ENCODE measurements at places on chromosomes 4 and X.

DNA sequence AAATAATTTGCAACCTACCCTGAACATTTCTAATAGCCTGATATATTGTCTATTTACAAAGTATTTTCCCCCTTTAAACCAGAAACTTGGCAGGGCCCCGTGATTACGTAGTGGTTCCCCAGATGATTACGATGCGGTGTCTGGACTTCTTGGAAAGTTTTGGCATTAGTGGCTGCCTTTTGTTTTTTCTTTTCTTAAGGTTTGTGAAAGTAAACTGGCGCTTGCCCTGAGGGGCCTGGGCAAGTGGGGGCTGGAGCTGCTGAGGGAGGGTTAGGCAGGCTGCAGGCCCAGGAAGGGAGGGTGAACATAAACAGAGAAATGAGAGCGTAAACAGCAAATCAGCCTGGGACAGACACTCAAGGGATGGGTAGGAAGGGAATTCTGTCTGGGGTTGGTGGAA, 123.6 kb upstream of the MSX1 start:
- DNase-seq: no peak

- no peak for DNase-seq
Observed at GRCh38 chr4:79682801-79683530, 274.9 kb upstream of the GK2 start.

DNA sequence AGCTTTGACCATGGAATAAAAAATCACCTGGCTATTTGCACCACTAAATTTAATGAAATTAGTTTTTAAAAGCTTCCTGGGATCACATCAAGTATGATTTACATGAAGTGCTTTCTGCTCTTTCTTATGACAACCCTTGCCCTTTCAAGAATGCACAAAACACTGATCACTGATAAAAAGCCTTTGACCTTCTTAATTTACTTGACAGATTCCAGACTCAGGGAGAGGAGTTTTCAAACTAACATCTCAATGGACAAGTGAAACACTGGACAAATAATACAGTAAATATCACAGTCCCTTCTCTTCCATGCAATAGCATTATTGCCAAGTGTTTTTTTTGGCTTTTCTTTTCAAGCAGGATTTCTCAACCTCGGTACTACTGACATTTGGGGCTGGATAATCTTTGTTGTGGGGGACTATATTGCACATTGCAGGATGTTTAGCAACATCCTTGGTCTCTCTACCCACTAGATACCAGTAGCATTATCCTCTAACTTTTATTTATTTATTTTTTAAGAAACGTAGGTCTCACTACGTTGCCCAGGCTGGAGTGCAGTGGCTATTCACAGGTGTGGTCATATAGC, 86.3 kb downstream of the ZNF827 start:
- no peak for DNase-seq

- DNase-seq: no peak
Observed at GRCh38 chr4:1469607-1470392, 63.6 kb upstream of the NKX1-1 start.

DNA sequence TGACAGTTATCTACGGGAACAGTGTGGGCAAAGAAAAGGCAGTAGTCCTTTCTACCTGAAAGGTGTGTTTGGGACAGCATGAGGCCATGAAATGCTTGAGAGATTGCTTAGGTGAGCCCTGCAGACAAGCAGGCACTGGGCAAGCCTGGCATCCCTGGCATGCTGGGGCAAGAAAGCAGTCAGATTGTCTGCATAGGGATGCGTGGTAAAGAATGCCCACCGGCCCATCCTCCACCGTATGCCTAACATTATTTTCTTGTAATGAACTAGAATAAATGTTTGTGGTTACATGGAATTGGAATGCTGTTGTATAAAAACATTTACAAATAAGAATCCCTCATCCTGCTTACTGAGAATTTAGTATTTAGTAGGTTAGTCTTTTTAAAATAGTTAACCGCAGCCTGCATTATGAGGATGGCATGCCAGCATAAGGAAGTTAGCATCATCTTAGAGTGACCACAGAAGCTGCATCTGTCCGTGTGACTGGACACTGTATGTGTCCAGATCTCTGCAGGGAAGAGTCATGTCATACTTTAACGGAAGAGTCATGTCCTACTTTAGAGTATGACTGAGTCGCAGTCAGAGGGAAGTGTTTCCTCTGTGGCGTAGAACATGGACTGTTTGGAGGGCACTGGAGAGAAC, 18.9 kb downstream of the ZBTB49 start:
- no peak for DNase-seq

- no peak for DNase-seq
Observed at GRCh38 chrX:153909024-153909979, 4.8 kb downstream of the AVPR2 start.

DNA sequence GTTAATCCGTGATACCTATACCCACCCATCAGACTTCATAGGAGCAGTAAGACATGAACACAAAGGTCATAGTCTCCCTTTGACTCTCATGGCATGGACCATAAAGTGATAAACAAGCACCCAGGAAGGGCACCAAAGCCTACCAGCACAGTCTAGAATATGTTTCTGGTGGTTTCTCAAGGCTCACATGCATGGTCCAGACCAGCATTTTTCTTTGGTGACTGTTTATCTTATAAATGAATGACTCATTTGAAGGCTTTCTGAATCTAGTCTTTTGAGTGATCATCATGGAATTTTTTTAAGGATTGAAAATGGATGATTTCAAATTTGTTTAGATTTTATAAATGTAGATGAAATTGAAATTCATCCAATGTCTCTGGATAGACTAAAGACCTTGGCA, 32.0 kb upstream of the AMELX start:
- DNase-seq: no peak

DNA sequence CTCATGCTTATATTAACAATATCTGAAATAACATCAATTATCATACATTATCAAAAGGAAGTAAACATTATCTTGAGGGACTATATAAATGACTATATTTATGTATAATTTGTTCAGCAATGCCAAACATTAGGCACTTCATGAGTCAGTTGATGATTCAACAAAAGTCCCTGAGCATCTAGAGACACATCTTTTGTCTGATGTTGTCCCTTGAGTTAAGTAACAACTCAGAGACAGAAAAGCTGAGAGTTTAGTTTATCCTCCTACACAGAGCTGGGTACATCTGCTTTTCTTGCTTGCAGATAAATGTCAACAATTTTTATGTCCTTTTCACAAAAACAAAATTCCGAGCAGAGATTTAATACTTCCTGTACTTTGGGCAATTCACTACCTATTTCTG, 311.1 kb downstream of the INPP4B start:
- no peak for DNase-seq

- no peak for DNase-seq
Observed at GRCh38 chr4:185793716-185794115, 18.3 kb downstream of the SORBS2 start.

- no peak for DNase-seq
Observed at GRCh38 chr4:154421618-154422017, 70.0 kb downstream of the DCHS2 start.

- DNase-seq: no peak
Observed at GRCh38 chr4:124867536-124867935, 155.0 kb upstream of the ANKRD50 start.

DNA sequence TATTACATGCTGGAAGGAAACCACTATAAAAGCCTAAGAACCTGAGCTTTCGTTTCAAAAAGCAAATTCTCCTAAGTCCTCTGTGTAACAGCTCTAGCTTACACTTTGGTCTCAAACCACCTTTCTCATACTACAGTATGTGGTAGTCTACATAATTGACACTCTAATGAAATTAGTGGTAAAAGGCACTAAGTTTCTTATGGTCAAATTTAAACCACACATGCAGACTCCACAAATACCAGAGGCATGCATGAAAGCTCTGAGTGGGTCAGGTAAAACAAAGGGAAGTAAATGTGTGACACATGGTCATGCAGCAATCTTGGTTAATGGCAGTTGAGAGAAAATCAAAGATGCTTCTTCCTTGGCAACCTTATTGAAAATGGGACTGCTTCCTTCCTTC, 187.8 kb downstream of the CCNG2 start:
- no peak for DNase-seq

DNA sequence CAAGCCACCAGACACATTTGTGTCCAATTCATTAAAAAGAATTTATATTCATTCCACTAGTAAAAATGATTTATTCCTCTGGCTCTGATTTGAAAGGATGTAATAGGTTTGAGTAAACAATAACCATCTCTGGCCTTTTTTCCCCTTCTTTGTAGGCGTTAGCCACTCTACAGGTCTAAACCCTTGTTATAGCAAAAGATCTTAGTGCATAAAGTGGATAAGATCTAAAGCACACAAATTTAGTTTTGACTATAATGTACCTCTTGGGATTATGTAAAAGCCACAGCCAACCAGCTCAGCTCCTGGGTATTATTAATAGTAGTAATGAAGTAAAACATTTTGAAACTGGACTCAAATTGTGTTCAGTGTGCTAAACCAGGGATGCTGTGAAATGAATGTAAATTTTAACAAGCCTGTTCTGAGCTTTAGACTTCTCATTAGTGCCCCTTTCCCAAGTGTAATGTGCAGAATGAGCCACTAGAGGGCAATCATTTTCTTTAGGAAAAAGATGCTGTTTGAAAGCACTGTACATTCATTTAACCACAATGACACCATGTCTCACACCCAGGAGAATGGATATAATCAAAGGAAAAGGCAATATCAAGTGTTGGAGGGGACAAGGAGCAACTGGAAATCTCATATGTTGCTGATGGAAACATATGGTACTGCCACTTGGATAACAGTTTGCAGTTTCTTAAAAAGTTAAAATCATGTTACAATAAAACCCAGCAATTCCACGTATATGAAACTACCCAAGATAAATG, 69.7 kb downstream of the KLHL8 start:
- peak; percentile 23 for DNase-seq

- no peak for DNase-seq
Observed at GRCh38 chrX:72296991-72297390, 8.7 kb downstream of the CITED1 start.

DNA sequence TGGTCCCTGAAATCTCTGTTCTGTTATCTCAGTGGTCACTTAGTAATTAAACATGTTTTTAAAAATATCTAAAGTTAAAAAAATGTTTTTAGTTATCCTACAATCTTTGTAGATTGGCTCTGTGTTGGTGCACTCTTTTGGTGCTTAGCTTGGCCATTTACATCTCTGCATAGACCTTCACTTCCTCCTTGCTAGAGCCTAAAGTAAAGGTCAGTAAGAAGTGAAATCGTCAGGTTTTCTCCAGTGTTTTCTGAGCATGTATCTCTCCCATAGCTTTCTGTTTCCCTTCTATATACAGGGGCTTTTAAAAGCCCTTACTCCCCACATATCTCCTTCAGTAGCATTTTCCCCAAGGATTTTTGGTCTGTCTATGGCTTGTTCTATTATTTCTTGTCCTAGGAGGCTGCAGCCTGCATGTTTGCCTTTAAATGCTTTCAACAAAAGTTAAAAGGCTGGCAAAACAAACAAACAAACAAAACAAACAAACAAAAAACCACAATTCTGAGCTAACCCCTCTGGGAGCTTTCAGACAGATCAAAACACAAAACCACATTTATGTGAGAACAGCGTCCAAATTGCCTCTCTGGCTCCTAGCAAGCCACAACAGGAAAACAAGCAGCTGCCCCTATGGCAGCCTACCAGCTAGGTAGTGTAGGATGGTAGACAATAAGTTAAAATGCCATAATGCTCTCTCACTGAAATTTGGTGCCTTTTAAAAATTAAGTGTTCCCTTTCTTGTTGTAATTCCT, 27.3 kb upstream of the GPRASP2 start:
- no peak for DNase-seq

DNA sequence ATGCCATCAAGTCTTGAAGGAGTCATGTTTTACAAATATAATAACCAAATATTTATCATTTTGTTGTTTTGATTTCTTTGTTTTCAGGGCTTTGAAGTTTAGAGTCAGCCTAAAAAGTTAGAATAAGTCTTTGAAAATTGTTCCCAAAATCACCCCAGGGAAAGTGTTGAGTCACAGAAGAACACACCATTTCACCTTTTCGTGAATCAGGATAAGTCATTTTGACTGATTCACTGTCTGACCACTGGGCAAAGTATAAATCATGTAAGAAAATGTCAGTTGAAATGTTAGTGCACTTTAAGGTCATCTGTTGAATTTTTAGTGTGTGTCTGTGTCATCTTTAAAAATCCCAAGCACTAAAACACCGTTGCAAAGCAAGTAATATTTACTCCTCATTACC, 1320.1 kb downstream of the RPA4 start:
- no peak for DNase-seq

- no peak for DNase-seq
Observed at GRCh38 chr4:141339966-141340365, 119.3 kb downstream of the ZNF330 start.

DNA sequence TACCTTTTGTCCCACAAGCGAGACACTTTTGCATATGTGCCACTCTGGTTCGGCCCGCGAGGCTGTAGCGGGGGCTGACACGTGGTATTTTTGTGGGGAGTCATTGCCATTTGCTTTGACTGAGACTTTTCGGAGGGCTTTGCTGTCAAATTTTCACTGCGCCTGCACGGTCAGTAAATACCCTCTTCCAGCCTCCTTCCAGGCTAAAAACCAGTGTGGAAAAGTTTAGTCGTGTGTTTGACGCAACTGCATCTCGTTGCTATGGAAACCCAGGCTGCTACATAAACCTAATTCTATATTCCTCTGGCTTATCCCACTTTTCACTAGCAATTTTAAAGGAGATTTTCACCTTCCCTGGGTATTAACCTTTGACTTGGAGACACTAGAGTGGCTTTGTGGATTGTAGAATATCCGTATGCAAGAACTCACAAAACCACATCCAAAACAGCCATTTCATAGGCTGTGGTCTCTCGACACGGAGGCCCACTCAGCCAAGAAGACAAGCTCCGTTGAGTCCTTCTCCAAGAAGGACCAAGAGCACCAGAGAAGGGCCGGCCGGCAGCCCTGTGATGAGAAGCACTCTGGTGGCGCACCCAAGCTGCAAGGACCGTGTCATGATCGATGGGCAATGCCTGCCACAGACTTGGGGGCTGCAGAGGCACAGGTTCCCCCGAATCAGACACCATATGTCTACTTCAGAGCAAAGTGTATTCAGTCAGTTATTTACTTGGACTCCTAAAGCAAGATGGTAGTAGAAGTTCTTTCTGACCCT, 38.4 kb upstream of the ENPP6 start:
- no peak for DNase-seq

DNA sequence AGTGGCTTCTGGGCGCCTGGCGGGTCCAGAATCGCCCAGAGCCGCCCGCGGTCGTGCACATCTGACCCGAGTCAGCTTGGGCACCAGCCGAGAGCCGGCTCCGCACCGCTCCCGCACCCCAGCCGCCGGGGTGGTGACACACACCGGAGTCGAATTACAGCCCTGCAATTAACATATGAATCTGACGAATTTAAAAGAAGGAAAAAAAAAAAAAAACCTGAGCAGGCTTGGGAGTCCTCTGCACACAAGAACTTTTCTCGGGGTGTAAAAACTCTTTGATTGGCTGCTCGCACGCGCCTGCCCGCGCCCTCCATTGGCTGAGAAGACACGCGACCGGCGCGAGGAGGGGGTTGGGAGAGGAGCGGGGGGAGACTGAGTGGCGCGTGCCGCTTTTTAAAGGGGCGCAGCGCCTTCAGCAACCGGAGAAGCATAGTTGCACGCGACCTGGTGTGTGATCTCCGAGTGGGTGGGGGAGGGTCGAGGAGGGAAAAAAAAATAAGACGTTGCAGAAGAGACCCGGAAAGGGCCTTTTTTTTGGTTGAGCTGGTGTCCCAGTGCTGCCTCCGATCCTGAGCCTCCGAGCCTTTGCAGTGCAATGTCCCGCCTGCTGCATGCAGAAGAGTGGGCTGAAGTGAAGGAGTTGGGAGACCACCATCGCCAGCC, at the start of gene ATOH1:
ATOH1 (plus strand) TSS at position 422 of the 663 bp plus-strand sequence; CDS start at position 596, 174 bp downstream.
- DNase-seq: no peak

GRCh38 chr4:161254375-161254774, 909.4 kb downstream of the FSTL5 start:
- no peak for DNase-seq
